ENCODE measurements at places on chromosomes 5 and 9. TPM values are rescaled to one million over a fixed set of nuclear protein-coding genes. Genes with fewer than 3 reads are reported as not detected.

DNA sequence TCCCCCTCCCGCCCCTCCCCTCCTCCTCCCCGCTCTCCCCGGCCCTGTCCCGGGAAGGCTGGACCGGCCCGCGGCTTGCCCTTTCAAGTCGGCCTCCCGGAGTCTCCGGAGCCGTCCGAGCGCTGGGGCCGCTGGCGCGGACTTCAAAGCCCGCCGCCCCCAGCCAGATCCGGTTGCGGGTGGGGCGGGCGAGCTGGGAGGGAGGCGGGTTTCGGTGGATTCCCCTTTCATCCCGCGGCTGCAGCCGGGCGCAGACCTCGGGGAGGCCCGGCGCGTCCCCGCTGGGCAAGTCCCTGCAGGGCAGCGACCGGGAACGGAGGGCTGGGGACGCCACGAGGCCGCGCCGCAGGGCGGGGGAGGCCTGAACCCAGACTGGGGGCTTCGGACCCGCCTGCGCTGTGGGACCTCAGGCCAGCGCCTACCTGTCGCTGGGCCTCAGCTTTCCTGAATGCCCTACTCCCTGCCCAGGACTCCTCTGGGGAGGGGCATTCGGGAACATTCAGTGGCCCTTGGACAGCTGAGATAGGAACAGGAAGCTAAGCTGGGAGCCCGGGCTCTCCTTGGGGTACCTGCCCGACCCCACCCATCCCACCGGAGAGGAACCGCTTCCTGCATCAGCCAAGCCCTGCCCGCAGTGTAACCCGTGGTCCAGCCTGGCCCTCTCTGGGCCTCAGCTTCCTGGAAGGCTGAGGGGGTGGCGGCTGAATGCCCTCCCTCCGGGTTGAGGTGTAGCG lies 23.4 kb downstream of the C9orf50 start:
- DNase-seq = peak; percentile 86

- DNase-seq = no peak
Observed at GRCh38 chr9:34662526-34663302, at the start of gene CCL27. TSS of gene CCL27 (minus strand) at chr9:34662657. CDS start at chr9:34662633, 24 bp downstream.

DNA sequence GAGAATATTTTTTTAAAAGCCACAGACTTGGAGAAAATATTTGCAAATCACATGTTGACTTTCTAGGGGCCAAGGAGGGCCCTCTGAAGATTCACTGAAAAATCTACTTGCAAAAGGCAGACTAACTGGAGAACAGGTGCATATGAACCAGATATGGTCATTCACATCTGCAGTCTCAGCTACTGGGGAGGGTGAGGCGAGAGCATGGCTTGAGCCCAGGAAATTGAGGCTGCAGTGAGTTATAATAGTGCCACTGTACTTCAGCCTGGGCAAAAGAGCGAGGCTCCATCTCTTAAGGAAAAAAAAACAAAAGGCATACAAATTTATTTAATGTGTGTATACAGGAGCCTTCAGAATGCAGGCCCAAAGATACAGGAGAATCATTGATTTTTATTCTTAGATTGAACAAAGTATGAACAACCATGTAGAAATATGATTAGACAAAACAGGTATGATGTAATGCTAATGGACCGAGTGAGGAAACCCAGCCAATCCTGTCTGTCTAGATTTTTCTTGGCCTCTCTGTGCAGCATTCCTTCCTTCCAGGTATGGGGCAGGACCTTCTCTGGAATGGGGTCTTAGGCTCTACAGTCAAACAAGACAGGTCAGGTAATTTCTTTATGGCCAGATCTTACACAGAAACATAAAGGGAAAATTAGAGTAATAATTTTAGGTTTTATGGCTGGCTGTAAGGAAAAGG lies 15.3 kb upstream of the SLC27A6 start:
- DNase-seq = no peak

GRCh38 chr5:108749128-108749861 lies 1.6 kb downstream of the FER start:
- DNase-seq = peak; percentile 91

GRCh38 chr9:33619666-33620404 lies 95.8 kb downstream of the ANKRD18B start:
- no peak for DNase-seq

The WNT8A gene
- not detected for total RNA-seq

The CDC20B gene
- total RNA-seq = not detected

The MAMDC2 gene
- total RNA-seq = 89.9 TPM

The ADRB2 gene
- 2.5 TPM for total RNA-seq

The GHR gene
- total RNA-seq = 9.1 TPM

The OR1J2 gene
- not detected for total RNA-seq

The TXNDC8 gene
- not detected for total RNA-seq
